Karpas-422 (cell line): ENCODE measurements at places on chromosomes 1 and 21.
A peak's percentile ranks its signal among the peaks of the same experiment; 100 is the strongest.

- DNase-seq = no peak
These were observed 20.3 kb downstream of the ENO1 start for GRCh38 chr1:8858112-8858668.

DNA sequence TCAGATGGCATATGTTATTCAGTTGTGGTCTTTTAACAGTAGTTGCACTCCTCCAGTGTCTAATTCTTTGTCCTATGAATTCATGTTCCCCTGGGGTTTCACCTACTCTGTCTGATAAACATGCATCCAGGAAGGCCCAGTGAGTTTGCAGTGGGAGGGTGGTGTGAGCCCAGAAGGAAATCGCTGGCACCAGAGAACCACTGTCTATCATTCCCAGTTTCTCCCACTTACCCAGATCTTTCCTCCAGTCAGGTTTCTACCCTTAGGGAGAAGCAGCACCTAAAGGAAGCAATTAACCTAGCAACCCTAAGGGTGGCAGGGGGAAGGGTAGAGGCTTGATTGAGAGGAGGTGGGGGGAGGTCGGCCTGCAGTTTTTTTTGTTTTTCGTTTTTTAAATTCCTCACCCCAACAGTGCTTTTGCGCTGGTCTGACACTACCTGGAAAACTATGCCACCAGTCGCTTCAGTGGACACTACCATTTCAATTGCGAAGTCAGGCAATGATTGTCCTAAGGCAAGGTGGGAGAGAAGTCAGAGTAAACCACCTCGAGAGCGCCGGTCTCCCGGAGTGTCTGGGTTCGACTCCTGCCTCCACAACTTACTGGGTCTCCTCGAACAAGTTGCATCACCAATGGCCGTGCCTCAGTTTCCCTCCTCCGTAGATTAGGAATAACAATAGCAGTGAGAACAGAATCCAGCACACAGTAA is 766 bp upstream of the SLC44A3 start:
- DNase-seq = peak; percentile 23

DNA sequence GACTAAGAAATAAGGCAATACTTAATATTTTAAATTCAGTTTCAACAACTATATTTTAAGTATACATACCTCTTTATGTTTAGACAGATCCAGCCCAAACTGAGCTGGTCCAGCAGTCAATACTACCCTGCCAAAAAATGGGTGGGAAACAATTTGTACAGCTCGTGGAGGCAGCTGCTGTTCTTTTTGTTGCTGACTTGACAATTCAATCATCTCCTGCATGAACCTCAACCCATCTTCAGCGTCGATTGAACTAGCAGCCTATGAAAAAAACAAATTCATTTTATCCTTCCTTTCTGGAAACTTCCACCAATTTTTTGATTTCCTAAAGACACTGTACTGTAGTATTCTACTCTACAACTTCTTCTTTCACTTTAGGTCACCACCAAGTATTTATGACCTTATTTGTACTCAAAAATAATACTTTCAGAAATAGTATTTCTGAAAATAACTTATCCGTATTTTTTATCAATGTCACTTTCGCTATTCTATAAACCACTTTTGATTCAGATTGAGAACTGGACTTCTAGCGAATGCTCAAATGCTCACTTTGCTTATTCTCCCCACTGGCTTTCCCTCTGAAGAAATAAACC is 46.5 kb downstream of the EDEM3 start:
- DNase-seq = no peak

DNA sequence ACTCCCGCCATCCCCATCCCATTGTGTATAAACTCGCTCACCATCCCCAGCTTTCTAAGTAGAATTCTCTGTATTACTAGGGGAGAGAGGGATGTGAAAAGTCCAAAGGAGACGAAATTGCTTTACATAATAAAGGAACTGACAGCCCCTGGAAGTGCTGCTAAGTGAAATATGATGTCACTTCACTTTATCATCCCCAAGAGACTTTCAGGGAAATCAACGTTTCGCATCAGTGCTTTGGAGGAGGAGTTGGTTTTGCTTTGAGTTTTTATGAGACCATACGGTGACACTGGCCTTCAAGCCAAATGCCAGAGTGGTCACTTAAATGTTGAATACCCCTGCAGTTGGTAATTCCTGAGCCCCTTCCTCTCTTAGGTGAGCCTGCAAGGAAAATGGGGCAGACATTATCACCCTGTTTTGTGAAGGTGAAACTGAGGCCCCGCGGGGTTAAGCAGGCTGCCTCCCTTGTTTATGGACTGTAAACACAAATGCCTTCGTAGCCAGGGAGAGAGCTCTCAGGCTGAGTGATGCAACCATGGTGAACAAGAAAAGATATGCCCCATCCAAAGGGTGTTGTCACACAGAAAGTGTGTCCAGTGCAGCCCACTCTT is 58.4 kb upstream of the KAZN start:
- peak; percentile 84 for DNase-seq

DNA sequence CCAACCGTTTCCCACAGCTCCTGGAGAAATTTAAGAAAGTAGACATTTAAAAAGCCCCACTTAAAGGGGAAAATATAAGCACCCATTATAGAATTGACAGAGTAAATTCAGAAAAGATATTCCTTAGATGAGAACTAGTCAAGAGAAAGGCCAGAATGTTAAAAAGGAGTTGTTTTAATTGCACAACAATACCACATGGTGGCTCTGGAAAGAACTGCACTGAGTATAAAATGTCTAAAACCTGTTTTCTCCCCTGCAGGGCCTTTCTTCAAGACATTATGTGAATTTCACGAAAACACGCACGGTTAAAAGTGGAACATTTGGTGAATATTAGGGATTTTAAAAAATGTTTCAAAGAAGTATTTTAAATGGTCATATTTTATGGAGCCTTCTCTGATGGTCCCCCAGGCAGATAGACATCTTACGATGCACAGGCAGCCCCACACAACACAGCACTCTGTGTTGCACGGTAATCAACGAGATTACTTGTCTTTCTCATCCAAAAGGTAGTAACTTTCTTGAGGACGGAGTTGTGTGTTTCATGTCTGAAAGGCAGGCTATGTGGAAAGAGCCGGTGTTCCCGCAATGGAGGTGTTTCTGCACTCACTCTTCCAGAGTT is 101.9 kb downstream of the PRRX1 start:
- DNase-seq = peak; percentile 53

- no peak for DNase-seq
These were observed 7.7 kb upstream of the RAB4A start for GRCh38 chr1:229263254-229263653.

DNA sequence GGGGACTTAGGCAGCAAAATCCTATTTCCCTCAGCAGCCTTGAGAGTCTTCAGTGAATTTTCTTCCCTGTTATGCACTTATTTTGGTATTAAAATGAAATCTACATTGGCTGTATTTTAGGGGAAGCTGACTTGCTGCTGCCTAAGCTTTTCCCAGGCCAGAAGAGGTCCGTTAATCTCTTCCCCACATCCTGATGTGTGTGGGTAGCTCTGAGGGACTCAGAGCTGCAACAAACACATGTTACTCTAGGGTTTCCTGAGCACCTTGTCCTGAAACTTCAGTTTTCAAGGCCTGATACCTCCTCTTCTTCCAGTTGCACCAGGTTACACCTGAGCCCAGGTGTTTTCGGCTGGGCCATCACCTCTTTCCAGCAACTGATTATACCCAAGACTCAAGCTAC is 51.5 kb downstream of the SYT6 start:
- DNase-seq = no peak

- no peak for DNase-seq
These were observed 18.7 kb downstream of the ECE1 start for GRCh38 chr1:21271550-21271949.

- DNase-seq = no peak
These were observed 242.5 kb upstream of the VAMP3 start for GRCh38 chr1:7528386-7529198.

DNA sequence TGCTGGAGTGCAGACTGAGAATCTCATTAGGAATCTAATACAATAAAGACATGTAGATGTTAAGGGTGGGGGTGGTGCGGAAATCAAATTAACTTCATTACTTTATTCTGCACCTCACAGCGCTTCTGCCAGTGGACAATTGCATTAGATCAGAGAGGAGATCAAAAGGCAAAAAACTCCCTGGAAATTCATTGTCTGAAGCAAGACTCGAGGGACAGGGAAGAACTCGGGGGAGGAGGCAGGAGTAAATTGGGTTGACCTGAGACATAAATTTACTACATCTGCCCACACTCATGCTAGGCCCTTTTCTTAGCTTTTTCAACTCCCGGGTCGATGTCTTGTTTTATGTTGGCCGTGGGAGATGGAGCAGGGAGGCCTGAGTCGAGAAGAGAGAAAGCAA is 315.4 kb downstream of the SPATA17 start:
- no peak for DNase-seq

GRCh38 chr1:230175839-230176238 is 108.8 kb downstream of the GALNT2 start:
- no peak for DNase-seq

GRCh38 chr1:100265562-100265930 is 470 bp upstream of the RTCA start:
- DNase-seq = no peak

- DNase-seq = no peak
These were observed 134.9 kb upstream of the GRIK3 start for GRCh38 chr1:37169241-37169640.

- peak; percentile 67 for DNase-seq
These were observed 32.2 kb upstream of the CYP4X1 start for GRCh38 chr1:46991083-46991923.

- DNase-seq = no peak
These were observed 9.2 kb downstream of the ZNF496 start for GRCh38 chr1:247322442-247322841.

GRCh38 chr1:157369808-157370521 is 182.3 kb downstream of the FCRL5 start:
- peak; percentile 83 for DNase-seq

GRCh38 chr1:44418022-44418673 is 13.1 kb downstream of the RNF220 start:
- DNase-seq = no peak

- peak; percentile 88 for DNase-seq
These were observed at the start of gene PTPN7 for GRCh38 chr1:202160377-202160940. Gene PTPN7 (minus strand): TSS chr1:202160602. CDS start chr1:202159402, 1,200 bp downstream.

GRCh38 chr1:117362986-117363385 is 4.3 kb upstream of the MAN1A2 start:
- DNase-seq = no peak

GRCh38 chr1:161313554-161314200 is 504 bp upstream of the SDHC start:
- no peak for DNase-seq

GRCh38 chr21:39033878-39034589 is 149.2 kb downstream of the PSMG1 start:
- DNase-seq = no peak

GRCh38 chr1:203625628-203626019 is 1.0 kb upstream of the ATP2B4 start:
- DNase-seq = peak; percentile 58

DNA sequence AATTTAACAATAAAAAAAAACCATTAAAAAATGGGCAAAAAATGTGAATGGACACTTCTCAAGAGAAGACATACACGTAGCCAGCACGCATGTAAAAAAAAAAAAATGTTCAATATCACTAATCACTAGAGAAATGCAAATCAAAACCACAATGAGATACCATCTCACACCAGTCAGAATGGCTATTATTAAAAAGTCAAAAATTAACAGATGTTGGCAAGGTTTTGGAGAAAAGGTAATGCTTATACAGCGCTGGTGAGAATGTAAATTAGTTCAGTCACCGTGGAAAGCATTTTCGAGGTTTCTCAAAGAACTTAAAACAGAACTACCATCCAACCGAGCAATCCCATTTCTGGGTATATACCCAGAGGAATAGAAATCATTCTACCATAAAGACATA is 1091.5 kb upstream of the B3GALT2 start:
- DNase-seq = peak; percentile 84

DNA sequence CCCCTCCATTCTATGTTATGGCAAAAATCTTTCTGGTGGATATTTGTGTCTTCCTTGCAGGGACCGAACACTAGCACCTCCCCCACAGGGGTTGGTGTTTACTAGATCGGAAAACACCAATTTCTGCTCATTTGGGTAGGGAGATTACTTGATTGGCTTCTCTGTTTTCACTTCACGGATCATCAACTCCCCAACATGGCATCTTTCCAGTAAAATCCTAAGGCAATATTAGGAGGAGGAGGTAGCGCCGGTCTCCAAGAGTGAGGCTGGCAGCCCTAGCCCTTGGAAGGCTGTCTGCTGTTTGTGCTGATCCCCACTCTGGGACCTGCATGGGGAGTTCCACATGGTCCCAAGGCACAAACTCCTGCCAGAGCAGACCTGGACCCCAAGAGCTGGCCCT is 12.2 kb downstream of the VASH2 start:
- no peak for DNase-seq

DNA sequence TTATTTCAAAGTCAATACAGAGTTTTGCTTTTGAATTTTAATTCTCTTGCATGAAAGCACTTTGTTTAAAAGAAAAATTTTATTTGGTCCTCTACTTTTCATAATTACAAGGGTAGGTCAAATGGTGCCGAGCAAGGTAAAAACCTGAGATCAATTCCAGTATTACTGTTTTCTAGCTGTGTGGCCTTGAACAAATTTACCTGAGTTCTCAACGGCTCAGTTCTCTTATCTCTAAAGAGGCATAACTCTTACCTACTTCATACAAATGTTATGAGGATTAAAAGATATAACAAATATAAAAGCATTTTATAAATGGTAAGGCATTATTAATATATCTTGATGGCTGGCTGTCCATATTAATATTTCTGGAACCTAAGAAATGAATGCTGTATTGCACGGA is 42.5 kb downstream of the USP24 start:
- no peak for DNase-seq

- no peak for DNase-seq
These were observed 103.6 kb upstream of the IVNS1ABP start for GRCh38 chr1:185420588-185421081.

- no peak for DNase-seq
These were observed 61.6 kb downstream of the S100B start for GRCh38 chr21:46543306-46543705.

- DNase-seq = no peak
These were observed 27.5 kb downstream of the SLC9A1 start for GRCh38 chr1:27127419-27127818.

DNA sequence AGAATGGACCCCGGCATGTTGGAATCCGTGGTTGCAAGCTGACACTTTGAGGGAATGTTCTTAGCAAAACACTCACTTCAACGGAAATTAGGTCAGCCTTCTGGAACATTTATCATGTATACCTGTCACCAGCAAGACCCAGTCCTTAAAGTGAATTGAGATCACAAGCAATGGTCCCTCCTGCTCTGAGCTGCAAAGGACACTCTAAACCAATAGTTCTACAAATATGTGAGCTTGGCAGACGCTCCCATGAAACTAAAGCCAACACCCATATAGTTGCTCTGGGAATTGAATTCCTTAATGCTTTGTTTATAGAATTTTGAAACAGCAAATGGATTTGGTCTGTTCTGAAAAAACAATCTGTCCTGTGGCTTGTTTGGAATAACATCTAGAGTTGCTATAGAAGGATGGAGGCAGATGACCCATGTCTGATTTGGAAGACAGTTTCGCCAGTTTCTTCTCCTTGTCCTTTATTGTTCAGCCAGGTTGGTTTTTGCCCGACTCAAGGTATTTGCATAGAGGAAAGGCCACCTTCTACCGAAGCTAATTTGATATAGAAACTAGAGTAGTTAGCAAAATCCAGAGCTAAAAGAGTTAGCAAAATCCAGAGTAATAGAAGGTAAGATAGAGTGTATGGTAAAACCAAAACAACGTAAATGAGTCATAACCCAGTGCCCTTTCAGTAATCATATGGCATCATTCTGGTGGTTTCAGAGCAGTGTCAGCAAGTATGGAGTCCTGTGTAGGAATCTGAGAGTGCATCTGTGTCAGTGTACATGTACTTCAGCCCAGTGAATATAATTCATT is 236.2 kb downstream of the NFIA start:
- no peak for DNase-seq

GRCh38 chr1:166840309-166841274 is 1.3 kb downstream of the POGK start:
- peak; percentile 51 for DNase-seq
